ENCODE measurements at places on chromosomes 7 and 10. TPM values are rescaled to one million over a fixed set of nuclear protein-coding genes. Genes with fewer than 3 reads are reported as not detected.

NPFFR1 gene
- polyA plus RNA-seq, result 0.05 TPM

PON3 gene
- 1.6 TPM for polyA plus RNA-seq

RARRES2 gene
- 314 TPM for polyA plus RNA-seq

AASS gene
- polyA plus RNA-seq, result 240 TPM

CRHR2 gene
- 1.4 TPM for polyA plus RNA-seq

AKR1C4 gene
- polyA plus RNA-seq, result not detected

CLCN1 gene
- polyA plus RNA-seq, result 0.43 TPM

ANTXRL gene
- polyA plus RNA-seq, result not detected

TEX47 gene
- polyA plus RNA-seq, result not detected

ACTL6B gene
- 2.5 TPM for polyA plus RNA-seq

IFRD1 gene
- polyA plus RNA-seq, result 59.6 TPM
